Mammary microvascular endothelial cell (primary cell): ENCODE measurements at places on chromosomes 5 and 9. TPM values are rescaled to one million over a fixed set of nuclear protein-coding genes. Genes with fewer than 3 reads are reported as not detected.

Gene LRRC19
- total RNA-seq = not detected in 2 replicates

Gene HK3
- total RNA-seq = not detected in 2 replicates

Gene SLC25A2
- 0.15 TPM in 1 of 2 replicates, not detected in the other for total RNA-seq

Gene MTX3
- total RNA-seq = 3.1 and 5.4 TPM in 2 replicates

Gene IFNK
- total RNA-seq = not detected in 2 replicates

Gene PHF24
- not detected in 2 replicates for total RNA-seq

Gene DNAH5
- 1.1 and 1.3 TPM in 2 replicates for total RNA-seq

Gene CDC25C
- 9.4 and 14.9 TPM in 2 replicates for total RNA-seq
